Stimulated activated CD4-positive, alpha-beta T cell treated with anti-CD3 and anti-CD28 coated beads, Interleukin-4, amount 100 ng/mL, for 48 hours (primary cell): ENCODE measurements at places on chromosomes 6 and 20.

GRCh38 chr20:46965477-46965876, 70.8 kb downstream of the EYA2 start:
- DNase-seq, result no peak

DNA sequence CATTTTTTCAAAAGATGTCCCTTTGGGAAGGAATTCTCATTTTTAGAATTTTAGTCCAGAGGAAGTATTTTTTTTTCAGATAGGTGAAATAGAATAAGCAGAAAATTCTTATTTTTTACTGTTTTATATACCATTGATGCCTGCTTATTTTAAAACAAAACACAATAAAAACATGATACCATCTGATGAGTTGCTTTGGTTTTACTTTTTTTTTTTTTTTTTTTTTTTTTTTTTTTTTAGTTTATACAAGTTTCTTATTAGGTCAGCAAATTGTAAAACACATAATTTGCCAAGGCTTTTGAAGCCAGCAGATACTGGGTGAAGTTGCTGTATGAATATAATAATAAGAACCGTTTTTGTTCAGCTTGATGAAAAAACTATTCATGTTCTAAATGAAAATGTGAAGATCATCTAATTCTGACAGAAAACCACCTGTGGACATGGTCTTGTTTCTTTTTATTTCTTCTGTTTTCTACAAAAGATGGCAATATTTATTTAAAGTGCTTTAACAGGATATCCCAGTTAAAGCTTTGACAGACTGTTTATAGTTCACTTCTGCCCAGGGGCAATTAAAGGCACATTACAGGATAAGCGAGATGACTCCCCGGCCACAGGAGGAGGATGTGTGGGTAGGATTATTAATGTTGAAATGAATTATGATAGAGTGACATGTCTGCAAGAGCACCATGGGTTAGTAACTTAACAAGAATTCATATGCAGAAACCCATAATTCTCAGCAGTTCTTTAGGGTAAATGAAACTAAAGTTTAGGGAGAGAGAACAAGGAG, 31.1 kb downstream of the MYB start:
- DNase-seq, result no peak

DNA sequence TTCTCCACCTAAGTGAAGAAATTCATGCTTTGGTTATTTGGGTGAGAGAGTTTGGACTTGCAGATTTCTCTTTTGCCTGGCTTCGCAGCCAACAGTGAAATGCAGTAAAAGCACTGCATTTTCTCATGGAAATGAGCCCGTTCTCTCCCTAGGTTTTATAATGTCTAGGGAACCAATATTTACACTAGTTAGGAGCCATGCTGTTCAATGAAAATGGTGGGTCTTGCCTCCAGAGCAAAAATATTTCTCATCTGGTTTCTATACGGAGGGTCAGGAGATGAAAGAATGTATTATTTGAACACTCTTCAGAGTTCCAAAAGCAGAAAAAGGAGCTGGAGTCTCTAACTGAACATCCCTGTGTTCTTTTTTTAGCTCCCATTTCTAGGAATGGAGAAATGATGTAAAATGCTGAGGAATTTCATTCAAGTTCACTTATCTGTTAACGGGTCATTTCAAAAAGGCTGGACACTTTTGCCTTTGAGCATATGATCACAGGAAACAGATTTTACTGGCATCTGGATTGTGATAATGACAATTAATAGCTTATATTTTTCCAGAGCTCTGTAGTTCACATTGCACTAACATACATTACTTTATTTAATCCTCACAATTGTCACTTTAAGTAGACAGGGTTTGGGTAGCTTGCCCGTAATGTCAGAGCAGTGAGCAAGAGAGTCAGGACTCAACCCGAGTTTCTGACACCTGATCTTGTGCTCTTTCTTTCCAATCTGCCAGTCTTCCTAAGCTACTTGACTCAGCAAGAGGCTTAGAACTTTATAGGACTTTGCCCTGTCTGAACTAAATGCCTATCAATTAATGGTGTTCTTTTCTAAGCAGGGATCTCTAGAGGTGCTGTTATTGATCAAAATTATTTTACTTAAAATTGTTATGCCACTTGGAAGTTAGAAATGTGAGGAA, 78.0 kb downstream of the PPP1R14C start:
- no peak for DNase-seq

- DNase-seq, result no peak
Observed at GRCh38 chr6:12977806-12978205, 261.2 kb downstream of the PHACTR1 start.

GRCh38 chr20:37643400-37643799, 50.4 kb upstream of the CTNNBL1 start:
- no peak for DNase-seq
